ENCODE measurements at places on chromosomes 5 and 9. TPM values are rescaled to one million over a fixed set of nuclear protein-coding genes. Genes with fewer than 3 reads are reported as not detected.

Gene CD14
- 65.2 TPM for total RNA-seq

Gene GCNT4
- total RNA-seq: 0.26 TPM

Gene PCDHB7
- 1.6 TPM for total RNA-seq

Gene SPINK7
- not detected for total RNA-seq

Gene TRIM7
- 4.8 TPM for total RNA-seq

Gene HMMR
- total RNA-seq: 1.5 TPM

Gene ADAMTS13
- total RNA-seq: 2.9 TPM

Gene CD74
- 252 TPM for total RNA-seq

Gene FBN2
- total RNA-seq: 1.7 TPM

Gene SLC6A7
- not detected for total RNA-seq

Gene DMXL1
- 32.2 TPM for total RNA-seq

Gene ROPN1L
- total RNA-seq: 1.5 TPM

Gene GPX3
- 1,359 TPM for total RNA-seq

Gene TNC
- total RNA-seq: 4.8 TPM

Gene IRX2
- total RNA-seq: 0.79 TPM

Gene CDH18
- total RNA-seq: not detected

Gene RANBP17
- 7.1 TPM for total RNA-seq

Gene MED27
- total RNA-seq: 20.1 TPM

- no peak for DNase-seq
Observed at GRCh38 chr9:3433066-3433465, 92.7 kb downstream of the RFX3 start.

- no peak for DNase-seq
Observed at GRCh38 chr5:88287846-88288527, 19.3 kb upstream of the TMEM161B start.

DNA sequence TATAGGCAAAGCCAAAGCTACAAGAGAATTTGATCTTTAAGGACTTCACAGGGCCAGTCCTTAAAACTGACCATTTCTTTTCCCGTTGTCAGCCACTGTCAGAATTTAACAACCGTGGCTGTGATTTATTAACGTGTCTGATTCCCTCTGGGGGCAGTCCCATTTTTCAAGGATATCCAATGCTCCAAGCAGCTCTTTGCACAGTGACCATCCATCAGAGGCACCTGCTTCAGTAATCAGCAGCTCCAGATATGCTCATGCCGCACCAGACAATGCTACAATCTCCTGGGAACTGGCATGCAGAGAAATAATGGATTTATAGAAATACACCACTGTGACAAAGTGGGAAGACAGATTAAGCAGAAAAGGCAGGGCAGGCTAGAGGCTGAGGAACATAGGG is 163.3 kb upstream of the PPP1R2B start:
- DNase-seq: no peak

DNA sequence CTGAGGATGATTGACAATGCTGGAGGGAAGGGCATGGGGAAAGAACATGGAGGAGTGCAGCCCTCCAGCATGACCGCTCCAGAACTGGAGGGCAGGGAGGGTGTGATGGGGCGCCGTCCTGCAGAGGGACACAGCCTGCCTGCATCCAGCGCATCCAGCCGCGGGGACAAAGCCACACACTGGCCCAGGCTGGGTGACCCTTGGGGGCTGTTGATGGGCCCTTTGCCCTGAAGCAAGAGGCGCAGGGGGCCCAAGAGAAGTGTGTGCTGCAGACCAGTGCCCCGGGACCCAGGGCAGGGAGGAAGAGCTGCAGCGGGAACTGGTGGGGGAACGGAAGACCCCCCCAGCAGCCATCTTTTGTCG is 169.8 kb upstream of the PPP1R26 start:
- DNase-seq: no peak

GRCh38 chr5:59025734-59026133 is 442.9 kb downstream of the RAB3C start:
- DNase-seq: no peak

GRCh38 chr5:171571663-171572062 is 152.2 kb downstream of the FGF18 start:
- no peak for DNase-seq

DNA sequence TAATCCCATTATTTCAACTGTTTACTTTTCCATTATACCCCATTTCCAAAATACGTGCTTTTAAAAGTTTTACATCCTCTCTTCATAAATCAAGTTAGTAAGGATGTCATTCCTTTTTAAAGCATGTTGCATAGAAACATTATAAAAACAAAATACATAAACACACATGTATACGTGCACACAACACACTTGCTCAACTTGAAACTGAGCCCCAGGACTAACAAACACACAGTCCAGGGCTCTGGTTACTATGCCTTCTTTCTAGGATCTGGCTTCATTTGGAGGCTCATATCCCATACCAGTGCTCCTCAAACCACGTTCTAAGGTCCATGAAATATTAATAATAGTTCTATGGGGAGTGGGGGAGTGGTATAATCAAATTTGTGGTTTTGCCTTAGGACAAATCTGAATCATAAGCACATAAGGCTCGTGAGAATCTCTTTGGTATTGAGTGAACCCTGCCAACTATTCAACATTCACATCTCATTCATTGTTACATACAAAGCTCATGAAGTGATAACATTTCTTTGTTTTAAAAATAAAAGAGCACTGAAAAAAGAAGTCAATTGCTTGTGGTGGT is 55.2 kb downstream of the NFIB start:
- DNase-seq: no peak

- DNase-seq: peak; percentile 55
Observed at GRCh38 chr9:137456864-137457405, 2.2 kb downstream of the NSMF start.

- no peak for DNase-seq
Observed at GRCh38 chr9:72444435-72444834, 77.0 kb upstream of the TMC1 start.

GRCh38 chr9:136613824-136614371 is 48.8 kb upstream of the EGFL7 start:
- no peak for DNase-seq

- no peak for DNase-seq
Observed at GRCh38 chr9:101409079-101409477, 10.4 kb downstream of the ZNF189 start.

GRCh38 chr5:135222171-135222681 is 176.8 kb downstream of the MACROH2A1 start:
- DNase-seq: no peak

GRCh38 chr9:113220467-113221002 is 542 bp downstream of the FKBP15 start:
- DNase-seq: no peak

- DNase-seq: no peak
Observed at GRCh38 chr5:32673272-32673671, 37.8 kb upstream of the NPR3 start.

DNA sequence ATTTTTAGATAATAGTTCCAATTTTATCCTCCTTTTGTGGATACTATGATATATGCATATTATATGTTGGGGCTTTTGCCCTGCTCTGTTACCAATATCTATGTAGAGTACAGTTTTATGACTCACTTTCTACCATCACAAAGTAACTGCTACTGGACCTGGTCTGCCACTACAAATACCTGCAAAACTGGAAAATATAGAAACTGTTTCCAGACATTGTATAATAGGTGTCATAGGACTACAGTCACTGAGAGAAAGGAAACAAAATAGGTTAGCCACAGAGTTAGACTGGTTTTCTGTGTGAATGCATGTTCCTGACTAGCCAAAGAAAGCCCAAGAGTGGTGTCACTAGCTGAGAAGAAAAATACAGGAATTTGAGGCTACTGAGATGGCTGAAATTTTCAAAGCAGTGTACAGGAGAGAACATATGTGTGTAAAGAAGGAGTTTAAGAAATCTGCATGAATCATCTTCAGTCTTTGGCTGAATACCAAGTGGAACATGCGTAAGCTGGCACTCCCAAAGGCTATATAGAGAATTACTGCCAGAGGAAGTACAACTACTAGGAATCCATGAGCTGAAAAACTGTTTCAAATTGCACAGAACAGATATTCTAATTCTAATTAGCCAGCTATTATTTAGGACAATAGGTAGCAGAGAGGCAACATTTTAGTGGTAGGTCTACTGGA is 29.0 kb upstream of the FAM174A start:
- no peak for DNase-seq

GRCh38 chr5:8473016-8473415 is 604.1 kb downstream of the MTRR start:
- DNase-seq: no peak

DNA sequence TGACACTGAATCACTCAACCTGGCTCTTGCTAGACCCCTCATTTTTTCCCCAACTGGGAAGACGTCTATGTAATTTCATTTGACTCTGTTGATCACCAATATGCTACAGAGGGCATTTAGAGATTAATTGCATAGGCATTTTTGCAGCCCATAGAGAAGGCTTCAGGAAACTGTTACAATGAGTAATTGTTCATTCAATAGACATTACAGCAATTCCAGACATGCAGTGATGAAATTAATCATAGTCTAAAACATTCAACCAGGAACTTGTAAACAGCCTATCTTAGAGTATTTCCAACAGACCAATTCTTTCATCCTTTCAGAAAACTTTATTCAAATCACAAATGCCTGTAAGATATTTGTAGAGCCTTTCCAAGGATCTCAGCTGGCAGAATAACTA is 122.3 kb downstream of the MARCHF11 start:
- DNase-seq: no peak

DNA sequence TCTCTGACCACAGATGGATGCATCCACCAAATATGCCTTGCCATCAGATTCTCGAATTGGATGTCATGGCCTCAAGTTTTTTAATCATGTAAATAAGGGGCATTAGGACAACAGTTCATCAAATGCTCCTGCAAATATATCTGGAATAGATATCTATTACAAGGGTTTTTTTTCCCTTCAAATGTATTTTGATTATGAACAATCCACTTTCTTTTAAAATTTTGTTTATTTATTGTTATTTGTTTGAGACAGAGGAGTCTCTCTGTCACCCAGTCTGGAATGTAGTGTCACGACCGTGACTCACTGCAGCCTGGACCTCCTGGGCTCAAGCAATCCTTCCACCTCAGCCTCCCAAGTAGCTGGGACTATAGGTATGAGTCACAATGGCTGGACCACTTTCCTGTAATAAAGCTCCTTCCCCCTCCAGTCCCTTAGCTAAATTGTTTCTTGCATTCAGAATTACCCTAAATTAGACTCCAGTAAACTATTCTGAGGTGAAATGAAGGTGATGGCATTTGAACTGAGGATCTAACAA is 1412.1 kb downstream of the EFNA5 start:
- DNase-seq: no peak

DNA sequence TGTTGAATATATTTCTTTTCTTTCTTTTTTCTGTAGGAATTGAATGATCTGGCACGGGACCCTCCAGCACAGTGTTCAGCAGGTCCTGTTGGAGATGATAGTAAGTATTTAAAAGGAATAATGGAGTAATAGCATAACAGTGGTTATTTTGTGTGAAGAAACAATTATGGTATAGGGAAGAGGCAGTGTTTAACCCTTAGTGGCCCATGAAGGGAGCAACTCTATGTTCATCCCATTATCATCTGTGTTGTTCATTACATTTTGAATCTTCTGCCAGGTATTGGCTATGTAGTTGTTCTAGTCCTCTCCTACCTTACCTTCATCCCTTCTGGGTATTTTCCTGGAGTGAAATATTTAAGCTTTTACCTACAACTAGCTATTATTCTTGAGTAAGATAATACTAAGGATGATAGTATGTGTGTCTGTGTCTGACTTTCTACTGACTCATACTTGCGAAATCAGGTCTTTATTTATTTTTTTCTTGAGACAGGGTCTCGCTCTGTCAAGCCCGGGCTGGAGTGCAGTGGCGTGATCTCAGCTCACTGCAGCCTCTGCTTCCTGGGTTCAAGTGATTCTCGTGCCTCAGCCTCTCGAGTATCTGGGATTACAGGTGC is 39.3 kb downstream of the UBE2D2 start:
- no peak for DNase-seq

GRCh38 chr5:36491856-36492255 is 114.5 kb upstream of the SLC1A3 start:
- DNase-seq: peak; percentile 38

DNA sequence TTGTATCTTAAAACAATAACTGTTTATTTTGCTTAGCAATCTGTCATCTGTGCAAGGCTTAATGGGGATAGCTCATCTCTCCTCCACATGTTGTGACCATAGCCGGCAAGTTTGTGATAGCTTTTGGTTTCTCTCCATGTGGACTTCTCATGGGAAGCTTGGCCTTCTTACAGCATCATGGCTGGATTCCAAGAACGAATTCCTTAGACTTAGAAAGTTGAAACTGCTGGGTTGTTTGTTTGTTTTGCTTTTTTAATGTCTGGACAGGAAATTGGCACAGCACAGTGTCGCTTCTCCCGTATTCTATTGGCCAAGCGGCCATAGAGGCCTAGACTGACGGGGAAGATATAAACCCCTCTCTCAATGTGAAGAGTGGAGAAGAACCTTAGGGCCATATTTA is 61.0 kb upstream of the PRDM9 start:
- DNase-seq: no peak

DNA sequence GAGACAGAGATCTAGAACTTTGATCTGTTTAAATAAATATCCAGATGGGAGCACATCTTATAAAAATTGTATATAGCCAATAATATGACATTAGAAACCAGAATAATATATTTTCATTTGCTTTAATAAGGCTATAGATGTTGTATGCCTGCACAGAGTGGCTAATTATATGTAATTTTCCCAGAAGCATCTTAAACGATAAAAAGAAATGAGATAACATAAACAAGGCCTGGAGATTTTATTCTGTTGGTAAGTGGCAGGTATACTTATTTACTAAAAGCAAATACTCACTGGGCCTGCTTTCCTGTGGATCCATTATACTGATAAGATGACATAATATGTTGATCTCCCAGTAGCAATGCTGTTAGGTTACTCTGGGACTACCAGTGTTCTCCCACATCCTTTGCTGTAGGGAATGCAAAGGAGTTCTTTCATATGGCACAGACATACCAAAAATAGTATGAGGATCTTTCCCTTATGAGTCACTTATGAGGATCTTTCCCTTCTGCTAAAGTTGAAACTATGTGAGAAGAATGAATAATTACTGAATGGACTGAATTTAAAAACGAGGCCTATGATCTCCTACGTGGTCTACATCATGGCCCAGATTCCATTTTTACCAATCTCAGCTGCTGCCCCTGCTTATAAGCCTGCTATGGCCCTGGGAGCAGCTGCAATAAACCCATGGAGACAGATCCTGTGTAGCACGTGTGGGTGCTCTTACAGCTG is 112.1 kb downstream of the NUDT12 start:
- no peak for DNase-seq

- no peak for DNase-seq
Observed at GRCh38 chr5:137923856-137924255, 34.6 kb downstream of the PKD2L2 start.

DNA sequence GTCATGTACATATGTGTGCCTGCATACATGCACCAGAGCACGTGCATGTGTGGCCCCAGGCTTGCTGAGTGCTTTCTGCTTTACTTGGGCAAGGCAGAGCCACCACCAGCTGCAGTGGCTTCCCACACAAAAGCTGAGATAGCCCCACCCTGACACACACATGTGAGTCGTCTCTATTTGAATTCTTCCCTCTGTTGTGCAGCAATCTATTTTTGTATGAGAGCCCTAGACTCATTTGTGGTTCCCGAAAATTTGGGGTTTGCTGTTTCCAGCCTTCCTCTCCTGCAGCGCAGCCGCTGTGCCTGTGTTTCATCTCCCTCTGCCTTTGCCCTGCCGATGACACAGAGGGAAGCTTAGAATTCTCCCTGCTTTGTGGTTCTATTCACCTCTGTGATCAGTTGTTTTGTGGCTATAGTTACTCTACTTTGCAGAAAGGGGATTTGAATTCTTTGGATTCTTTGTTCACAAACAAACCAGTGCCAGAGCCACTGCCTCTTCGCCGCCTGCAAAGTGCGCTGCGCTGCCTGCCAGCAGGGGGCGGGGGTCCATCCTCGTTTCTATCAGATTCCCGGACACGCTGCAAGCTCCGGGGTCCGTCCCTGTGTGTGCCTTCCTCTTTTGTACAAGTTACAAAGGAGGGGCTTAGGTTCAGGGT is 95.8 kb upstream of the DAP start:
- DNase-seq: peak; percentile 84

Data from right cardiac atrium (tissue), 5 donors.